ENCODE measurements at places on chromosomes 2 and 18. TPM values are rescaled to one million over a fixed set of nuclear protein-coding genes. Genes with fewer than 3 reads are reported as not detected.

CDK5R2 gene
- total RNA-seq: not detected

AGXT gene
- total RNA-seq: not detected

INHA gene
- 1.9 TPM for total RNA-seq

ZSWIM2 gene
- total RNA-seq: not detected

OR6B2 gene
- not detected for total RNA-seq

TEX44 gene
- not detected for total RNA-seq

REG3G gene
- not detected for total RNA-seq

REEP1 gene
- 23.6 TPM for total RNA-seq

GALNT13 gene
- not detected for total RNA-seq

C2orf49 gene
- 16.7 TPM for total RNA-seq

FOXD4L1 gene
- not detected for total RNA-seq

PHLPP1 gene
- total RNA-seq: 5.1 TPM

DCDC2C gene
- total RNA-seq: not detected

KCNK3 gene
- 4.5 TPM for total RNA-seq

Data from Right ventricle myocardium inferior (tissue), 1 donor.